ENCODE measurements at places on chromosomes 5 and 9.

GRCh38 chr9:99911600-99911999 is 5.1 kb downstream of the STX17 start:
- no peak for DNase-seq

- no peak for DNase-seq
These were observed 3.2 kb downstream of the POU4F3 start for GRCh38 chr5:146341854-146342253.

DNA sequence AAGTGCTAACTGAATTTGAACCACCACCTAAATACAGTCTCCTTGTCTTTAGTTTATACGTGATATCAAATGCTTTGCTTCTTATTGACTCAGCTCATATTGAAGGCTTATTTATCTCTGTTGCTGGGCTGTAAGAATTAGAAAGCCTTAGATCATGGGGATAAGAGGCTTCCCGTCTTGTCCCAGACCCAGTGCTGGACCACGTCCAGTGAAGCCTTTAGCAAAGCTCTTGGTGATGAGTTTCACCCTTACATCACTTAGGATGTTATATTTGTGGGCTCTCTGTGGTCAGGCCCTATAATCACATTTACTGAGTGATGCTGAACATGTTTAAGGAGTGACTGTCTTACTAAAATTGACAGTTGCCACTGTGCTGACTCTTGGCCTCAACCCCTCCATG is 11.2 kb downstream of the FAM240B start:
- no peak for DNase-seq

DNA sequence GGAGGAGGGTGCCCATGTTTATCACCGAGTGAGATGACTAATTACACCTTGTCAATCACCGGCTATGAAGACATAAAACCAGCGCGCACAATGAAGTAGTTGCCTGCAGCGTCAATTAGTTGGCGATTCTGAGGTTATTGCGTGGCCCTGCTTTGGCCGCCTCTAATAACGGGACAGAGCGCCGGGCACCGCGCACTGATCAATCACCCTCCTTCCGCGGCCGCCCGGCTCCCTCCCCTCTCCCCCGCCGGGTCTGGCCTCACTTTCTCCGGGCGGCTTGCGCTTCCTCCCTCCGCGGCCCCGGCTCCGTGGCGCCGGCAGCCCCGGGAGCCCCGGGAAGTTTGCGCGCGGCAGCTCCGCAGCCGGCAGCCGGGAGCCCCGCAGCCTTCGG is 3.3 kb upstream of the LHX2 start:
- DNase-seq, result no peak

- no peak for DNase-seq
These were observed 633.5 kb downstream of the DTWD2 start for GRCh38 chr5:118354797-118355196.

GRCh38 chr5:127515693-127516440 is 1.6 kb upstream of the PRRC1 start:
- DNase-seq, result no peak

- no peak for DNase-seq
These were observed 607 bp downstream of the FAXDC2 start for GRCh38 chr5:154849791-154850201.

DNA sequence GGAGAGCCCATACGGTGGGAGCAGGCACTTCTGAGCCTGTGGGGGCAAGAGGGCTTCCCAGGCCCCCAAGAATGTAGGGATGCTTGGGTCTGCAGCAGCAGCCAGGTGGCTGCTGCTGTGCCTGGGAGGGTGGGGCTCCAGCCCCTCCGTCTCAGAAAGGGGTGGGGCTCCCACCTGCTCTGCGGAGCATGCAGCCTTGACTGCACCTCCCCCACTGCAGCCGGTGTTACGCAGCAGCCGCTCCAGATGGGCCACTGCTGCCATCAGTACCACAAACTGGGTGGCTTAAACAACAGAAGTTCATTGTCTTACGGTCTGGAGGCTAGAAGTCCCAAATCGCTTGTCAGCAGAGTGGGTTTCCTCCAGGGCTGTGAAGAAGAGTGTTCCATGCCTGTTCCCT is 365.5 kb downstream of the TMEM38B start:
- no peak for DNase-seq
